ENCODE measurements at places on chromosomes 16 and 17. TPM values are rescaled to one million over a fixed set of nuclear protein-coding genes. Genes with fewer than 3 reads are reported as not detected.

CLEC18C gene
- total RNA-seq: 0.31 TPM

KRTAP4-1 gene
- total RNA-seq: not detected

HSD17B1 gene
- 0.31 TPM for total RNA-seq

PKMYT1 gene
- total RNA-seq: 1.3 TPM

Data from mononuclear cell (primary cell).